ENCODE measurements at places on chromosomes 2 and 18. TPM values are rescaled to one million over a fixed set of nuclear protein-coding genes. Genes with fewer than 3 reads are reported as not detected.

GRCh38 chr2:146777181-146777580 lies 1067.6 kb upstream of the ACVR2A start:
- DNase-seq, result no peak

- no peak for DNase-seq
Measured at GRCh38 chr2:61722318-61722717, 131.5 kb downstream of the FAM161A start.

GRCh38 chr2:212938144-212938793 lies 213.1 kb downstream of the IKZF2 start:
- DNase-seq, result no peak

DNA sequence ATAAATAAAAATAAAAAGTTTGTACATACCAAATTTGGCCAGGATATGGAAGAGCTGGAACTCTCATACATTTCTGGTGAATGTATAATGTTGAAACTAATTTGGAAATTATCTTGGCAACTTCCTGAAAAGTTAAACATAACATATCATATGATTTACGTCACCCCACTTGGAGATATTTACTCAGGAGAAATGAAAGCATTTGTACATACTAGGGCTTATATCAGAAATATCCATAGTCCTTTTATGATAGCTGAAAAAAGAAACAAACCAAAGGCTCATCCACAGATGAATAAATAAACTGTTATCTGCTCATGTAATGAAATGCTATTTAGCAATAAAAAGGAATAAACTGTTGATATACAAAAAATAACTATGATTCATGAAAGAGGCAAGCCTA lies 318.2 kb upstream of the NRXN1 start:
- no peak for DNase-seq

- DNase-seq, result no peak
Measured at GRCh38 chr2:146228020-146228393, 1616.8 kb upstream of the ACVR2A start.

GRCh38 chr2:54471221-54471711 lies 15.1 kb downstream of the SPTBN1 start:
- DNase-seq, result no peak

- peak; percentile 90 for DNase-seq
Measured at GRCh38 chr2:230924470-230925341, at the start of gene GPR55. GPR55 (minus strand) TSS chr2:230925242; CDS start chr2:230910962, 14,280 bp downstream.

- no peak for DNase-seq
Measured at GRCh38 chr18:79257480-79257879, 138.2 kb upstream of the NFATC1 start.

DNA sequence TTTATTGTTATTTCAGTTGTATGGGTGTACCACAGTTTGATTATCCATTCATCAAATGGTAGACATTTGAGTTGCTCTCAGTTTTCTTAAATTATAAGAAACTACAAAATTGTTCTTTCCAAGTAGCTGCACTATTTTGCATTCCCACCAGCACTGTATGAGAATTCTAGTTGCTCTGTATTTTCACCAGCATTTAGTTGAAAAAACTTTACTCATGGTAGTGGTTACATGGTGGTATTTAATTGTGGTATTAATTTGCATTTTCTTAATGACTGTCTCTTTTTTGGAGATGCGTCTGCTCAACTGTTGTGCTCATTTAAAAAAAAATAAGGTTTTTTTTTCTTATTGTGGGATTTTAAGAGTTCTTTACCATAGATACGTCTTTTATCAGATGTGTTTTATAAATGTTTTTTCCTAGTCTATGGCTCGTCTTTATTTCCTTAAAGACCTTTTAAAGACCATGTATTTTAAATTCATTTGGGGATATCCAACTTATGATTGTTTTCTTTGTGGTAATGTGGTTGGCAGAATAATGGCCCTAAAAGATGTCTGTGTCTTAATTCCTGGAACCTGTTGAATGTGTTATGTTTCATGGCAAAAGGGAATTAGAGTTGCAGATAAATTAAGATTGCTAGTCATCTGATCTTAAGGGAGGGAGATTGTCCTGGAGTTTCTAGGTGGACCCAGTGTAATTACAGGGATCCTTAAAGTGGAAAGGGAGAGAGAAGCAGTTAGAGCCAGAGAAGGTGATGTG lies 37.4 kb downstream of the UBE2F start:
- no peak for DNase-seq

- DNase-seq, result no peak
Measured at GRCh38 chr2:240448387-240449274, 13.2 kb downstream of the GPC1 start.

The REG1B gene
- not detected for total RNA-seq

The ATG9A gene
- 75.5 TPM for total RNA-seq

The STAM2 gene
- total RNA-seq, result 34.7 TPM

The SKOR2 gene
- not detected for total RNA-seq

The LRRTM1 gene
- not detected for total RNA-seq
